Mesothelial cell of epicardium (in vitro differentiated cells): ENCODE measurements at places on chromosomes 12 and 14. TPM values are rescaled to one million over a fixed set of nuclear protein-coding genes. Genes with fewer than 3 reads are reported as not detected.

DNA sequence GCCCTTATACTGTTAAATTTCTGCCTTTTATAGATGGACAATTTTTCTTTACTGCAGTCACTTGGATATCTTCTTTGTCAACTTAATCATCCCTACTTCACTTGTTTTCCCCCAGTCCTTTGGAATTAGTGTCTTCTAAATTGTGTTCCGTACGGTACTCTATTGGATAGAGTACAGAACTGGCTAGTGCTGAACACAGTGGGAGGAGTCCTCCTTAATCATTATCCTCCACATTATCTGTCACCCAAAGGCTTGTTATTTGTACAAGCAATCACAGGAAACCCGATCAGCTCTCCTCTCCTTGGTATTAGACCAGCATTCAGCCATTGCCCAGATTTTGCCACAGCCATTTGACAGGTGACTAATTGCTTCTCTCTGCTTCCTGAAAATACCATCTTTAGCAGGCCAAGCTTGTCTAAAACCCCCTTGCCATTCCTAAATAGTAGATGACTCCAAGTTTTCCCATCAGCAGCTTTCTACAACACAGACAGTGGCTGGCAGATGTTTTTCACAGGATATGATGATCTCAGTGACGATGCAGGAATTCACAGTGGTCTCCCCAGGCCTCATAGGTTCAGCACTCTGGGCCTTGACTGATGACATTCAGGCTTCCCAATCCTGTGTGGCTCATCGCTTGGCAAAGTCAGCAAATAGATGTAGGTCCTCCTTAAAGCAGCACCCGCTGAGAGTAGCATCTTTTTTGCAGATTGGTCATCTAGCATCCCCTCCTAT, 216.0 kb upstream of the RGS6 start:
- no peak for DNase-seq

GRCh38 chr14:79695307-79695706, 516.0 kb downstream of the DIO2 start:
- DNase-seq: no peak

DNA sequence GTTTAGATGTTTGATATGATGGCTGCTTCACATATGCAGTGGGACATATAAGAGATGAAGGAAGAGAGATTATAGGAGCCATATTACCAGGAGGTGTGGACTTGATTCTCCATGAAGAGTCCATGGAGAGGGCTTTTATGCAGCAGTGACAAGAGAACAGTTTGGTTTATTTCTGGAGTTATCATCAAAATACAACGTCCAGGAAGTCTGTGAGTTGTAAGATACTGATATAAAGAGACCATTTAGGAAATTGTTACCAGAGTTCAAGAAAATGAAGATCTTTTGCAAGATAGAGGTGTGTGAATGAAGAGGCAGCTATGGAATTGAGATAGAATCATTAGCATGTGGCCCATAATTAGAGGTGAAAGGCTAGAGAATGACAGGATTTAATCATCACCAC, 431.7 kb downstream of the NPAS3 start:
- DNase-seq: no peak

Gene SERPINA3
- 0.11 to 0.29 TPM in 2 of 3 replicates, not detected in the other for total RNA-seq

- DNase-seq: no peak
These were observed 157.0 kb upstream of the RBM19 start for GRCh38 chr12:114123108-114123507.

GRCh38 chr14:37712976-37713431, 117.6 kb downstream of the TTC6 start:
- DNase-seq: no peak

Gene TPPP2
- total RNA-seq: 0.47 to 0.58 TPM in 2 of 3 replicates, not detected in the other

GRCh38 chr14:97578982-97579548, 781.9 kb downstream of the VRK1 start:
- DNase-seq: no peak

DNA sequence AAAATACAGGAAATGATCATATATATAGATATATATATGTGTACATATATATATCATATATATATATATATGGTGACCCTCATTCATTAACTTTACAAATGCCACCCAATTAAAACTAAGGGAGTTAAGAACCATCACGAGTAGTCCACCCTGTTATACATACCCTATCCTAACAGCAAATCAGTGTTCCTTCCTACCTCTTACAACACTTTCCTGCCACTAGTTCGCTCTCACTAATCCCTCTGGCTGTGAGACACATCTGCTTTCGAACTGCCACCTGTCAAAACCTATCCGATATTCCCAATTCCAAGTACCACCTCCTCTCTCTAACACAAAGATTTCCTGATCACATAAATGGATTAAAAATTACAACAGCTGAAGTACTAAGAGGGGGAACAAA, 100.5 kb downstream of the EEA1 start:
- no peak for DNase-seq

Gene P2RX2
- total RNA-seq: 7.3 to 8.7 TPM (median 8.6 TPM) in 3 replicates

GRCh38 chr12:78898416-78898815, 33.8 kb downstream of the SYT1 start:
- no peak for DNase-seq

DNA sequence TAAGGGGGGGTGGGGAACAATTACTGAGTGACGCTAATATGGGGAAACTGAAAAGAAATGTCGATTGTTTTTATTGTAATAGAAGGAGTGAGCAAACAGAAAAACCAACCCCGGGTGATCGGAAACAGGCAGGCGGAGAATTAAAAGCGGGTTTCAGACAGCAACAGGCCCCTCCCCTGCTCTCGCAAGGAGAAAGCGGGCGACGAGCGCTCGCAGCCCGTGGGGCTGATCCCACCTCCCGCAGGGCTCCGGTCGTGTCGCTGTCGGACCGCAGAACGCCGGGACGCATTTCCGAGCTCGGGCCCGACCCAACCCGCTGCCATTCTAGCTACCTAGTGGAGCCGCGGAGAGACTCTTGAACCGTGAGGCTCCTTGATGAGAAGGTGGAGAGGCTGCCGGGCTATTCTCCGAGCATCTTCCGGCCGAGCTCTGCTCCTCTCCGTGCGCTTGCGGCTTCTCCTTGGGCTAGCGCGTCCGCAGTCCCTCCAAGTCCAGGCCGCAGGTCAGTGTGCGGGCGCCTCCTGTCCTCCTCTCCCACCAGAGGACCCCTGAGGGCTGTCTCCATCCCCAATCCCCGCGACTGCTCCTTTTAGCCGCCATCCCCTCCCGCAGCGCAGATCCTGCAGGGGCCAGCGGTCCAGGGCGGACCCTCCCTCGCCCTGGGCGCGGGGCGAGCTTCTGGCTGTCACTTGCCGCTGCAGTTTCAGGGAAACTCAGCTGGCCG, 4.1 kb upstream of the PAX9 start:
- no peak for DNase-seq

GRCh38 chr12:6819106-6820030, 2.3 kb upstream of the GPR162 start:
- no peak for DNase-seq

Gene ASPG
- total RNA-seq: 3.3 to 4.0 TPM (median 3.6 TPM) in 3 replicates

DNA sequence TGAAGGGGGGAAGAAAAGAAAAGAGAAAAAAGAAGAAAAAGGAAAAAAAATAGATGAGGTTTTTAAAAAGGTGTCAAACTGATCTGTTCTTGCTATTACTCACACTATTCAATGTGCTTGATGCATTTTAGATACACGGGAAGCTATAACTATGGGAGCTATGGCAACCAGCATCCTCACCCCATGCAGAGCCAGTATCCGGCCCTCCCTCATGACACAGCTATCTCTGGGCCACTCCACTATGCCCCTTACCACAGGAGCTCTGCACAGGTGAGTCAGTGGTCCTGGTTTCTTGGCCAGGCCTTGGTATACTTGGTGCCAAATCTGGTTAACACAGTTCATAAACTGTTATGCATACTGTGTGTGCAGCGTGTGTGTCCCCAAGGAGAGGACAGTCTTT, 24.0 kb upstream of the RIC8B start:
- no peak for DNase-seq

Gene PLD4
- total RNA-seq: 0.58 to 0.78 TPM (median 0.75 TPM) in 3 replicates

DNA sequence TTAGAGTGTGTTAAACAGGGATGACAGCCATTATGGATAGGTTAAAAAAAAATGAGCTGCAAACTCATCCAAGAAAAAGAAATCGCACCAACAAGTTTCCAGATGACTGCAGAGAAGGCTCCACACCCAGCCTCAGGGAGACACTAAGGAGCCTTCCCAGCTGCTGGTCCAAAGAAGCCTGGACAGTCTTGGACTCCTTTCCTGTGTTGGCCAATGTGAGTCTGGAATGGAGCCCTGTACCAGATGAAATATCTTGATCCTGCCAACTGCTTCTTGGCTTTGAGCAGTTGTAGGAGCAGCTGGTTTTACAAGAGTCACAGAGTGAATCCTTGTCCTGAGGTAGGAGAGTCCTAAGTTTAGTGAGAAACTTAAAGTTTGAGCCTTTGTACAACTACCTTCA, 44.5 kb downstream of the SLC38A1 start:
- DNase-seq: no peak

Gene SCNN1A
- 20.1 to 21.5 TPM (median 20.3 TPM) in 3 replicates for total RNA-seq

DNA sequence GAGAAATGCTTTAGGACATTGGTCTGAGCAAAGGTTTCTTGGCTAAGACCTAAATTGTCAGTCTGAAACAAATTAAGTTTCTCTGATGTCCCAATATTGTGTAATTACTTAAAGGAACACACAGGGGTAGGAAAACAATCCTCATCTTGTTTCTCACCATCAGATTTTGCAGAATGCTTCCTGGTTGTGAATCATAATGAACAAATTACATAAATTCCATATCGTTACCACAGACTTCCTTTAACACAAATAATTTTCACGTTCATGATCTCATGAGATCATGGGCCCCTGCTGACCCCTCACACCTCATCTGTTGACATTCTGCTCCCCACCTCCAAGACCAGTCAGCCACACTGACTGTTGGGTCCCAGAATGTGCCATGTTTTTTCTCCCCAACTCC, 194.1 kb downstream of the MON2 start:
- no peak for DNase-seq

- no peak for DNase-seq
These were observed 170.3 kb downstream of the TTC7B start for GRCh38 chr14:90645842-90646443.

DNA sequence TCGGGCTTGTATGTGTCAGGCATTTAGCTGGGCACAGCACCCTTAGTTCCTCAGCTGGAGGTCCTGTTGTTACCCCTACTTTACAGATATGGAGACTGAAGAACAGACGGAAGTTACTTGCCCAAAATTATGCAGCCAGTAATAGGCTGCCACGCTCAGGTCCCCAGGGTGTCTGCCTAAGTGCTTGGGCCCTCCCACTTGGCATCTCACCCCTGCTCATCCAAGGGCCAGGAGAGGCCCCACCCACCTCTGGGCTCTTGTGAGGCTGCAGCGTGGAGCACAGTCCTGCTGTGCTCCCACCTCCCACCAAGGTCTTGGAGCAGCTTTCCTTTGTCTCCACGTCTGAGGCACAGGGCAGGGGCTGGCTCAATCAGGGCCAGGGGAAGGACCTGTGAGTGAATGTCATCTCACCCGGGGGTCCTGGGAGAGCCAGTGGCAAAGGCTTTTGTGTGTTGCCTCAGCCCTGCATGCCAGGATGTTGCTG, 64.6 kb downstream of the BEGAIN start:
- DNase-seq: peak; percentile 17

GRCh38 chr12:88431246-88431645, 149.0 kb downstream of the KITLG start:
- DNase-seq: no peak

DNA sequence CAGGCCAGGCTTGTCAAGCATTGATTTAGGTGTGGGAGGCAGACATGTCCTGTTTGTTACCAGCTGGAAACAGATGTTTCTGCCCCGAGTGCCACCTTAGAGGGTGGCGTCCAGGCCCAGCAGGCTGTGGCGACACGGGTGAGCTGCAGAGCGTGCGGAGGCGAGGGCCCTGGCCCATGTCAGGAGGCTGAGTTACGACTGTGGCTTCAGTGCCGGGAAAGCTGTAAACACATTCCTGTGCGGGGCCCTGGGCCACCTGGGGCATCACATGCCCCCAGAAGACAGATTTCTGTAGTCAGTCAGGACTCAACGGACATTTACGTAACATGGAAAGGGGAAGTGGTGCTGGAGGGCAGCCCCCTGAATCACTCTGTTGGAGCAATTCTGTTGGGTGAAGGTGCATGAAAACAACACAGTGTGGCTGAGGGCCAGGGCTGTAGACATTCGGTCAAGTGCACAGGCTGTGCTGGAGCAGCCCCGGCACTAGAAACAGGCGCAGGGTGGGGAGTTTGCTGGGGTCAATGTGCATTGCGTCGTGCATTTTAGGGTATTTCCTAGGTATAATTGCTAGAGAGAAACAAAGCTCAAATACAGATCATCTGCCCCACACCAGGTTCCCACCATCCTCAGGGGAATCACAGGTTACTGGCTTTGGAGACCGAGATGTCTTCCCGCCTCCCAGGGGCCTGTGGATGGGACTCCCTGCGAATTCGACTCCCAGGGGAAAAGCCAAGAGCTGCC, 291.8 kb downstream of the TMEM121 start:
- DNase-seq: no peak

GRCh38 chr12:68189821-68190242, 30.3 kb upstream of the IFNG start:
- DNase-seq: no peak

GRCh38 chr12:132285991-132286681, 43.3 kb downstream of the GALNT9 start:
- DNase-seq: peak; percentile 93

Gene TEX22
- total RNA-seq: 3.5 to 4.8 TPM (median 4.5 TPM) in 3 replicates
